ENCODE measurements at places on chromosomes 7 and 10.
A peak's percentile ranks its signal among the peaks of the same experiment; 100 is the strongest.

- no peak for DNase-seq
These were observed 27.5 kb upstream of the C10orf53 start for GRCh38 chr10:49651917-49652316.

- no peak for DNase-seq
These were observed 116.0 kb downstream of the KMT2E start for GRCh38 chr7:105130048-105130447.

DNA sequence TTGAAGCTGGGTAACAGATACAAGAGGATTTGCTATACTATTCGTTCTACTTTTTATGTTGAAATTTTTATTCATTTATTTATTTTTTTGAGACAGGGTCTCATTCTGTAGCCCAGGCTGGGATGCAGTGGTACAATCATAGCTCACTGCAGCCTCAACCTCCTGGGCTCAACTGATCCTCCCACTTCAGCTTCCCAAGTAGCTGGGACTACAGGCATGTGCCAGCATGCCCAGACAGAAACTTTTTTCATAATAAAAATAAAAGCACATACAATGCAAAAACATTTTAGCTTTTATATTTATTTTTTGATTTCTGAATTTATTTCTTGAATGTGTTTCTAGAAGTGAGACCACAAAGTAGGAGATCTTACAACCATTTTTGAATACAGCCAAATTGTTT is 71.2 kb downstream of the FANK1 start:
- no peak for DNase-seq

DNA sequence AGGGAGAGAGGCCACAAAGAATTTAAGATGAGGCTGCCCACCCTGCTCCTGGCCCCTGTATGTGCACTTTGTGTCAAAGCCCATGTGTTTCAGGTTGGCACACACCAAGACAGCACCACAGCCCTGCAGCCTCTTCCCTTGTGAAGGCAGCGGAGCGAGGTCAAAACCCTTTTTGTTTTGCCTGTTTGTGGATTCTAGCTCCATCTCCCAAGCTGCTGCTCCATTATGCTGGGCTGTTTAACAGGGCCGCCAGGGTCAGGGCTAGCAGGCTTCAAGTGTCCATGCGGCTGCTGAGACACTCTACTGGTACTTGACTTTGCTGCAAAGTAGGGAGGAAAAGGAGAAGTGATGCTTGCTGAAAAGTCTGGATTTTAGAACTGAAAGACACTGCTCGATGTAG is 142.3 kb upstream of the EFCAB10 start:
- no peak for DNase-seq

- DNase-seq: peak; percentile 11
These were observed 81.3 kb downstream of the VWDE start for GRCh38 chr7:12322284-12322902.

DNA sequence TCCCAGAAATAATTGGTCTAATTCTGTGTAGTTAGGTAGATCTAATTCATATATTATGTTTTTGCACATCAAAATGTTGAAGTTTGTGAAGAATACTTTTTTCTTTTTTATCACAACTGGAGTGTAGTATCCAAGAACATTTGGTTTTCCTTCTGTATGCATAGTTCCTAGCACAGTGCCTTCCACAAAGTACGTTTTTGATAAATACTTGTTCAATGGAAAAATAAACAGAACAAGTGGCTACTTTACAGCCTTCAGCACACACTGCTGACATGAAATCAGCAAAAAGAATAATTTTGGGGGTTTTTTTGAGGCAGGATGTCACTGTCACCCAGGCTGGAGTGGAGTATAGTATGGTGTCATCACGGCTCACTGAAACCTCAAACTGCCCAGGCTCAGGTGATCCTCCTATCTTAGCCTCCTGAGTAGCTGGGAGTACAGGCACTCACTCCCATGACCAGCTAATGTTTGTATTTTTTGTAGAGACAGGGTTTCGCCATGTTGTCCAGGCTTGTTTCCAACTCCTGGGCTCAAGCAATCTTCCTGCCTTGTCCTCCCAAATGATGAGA is 27.9 kb downstream of the TARP start:
- no peak for DNase-seq

DNA sequence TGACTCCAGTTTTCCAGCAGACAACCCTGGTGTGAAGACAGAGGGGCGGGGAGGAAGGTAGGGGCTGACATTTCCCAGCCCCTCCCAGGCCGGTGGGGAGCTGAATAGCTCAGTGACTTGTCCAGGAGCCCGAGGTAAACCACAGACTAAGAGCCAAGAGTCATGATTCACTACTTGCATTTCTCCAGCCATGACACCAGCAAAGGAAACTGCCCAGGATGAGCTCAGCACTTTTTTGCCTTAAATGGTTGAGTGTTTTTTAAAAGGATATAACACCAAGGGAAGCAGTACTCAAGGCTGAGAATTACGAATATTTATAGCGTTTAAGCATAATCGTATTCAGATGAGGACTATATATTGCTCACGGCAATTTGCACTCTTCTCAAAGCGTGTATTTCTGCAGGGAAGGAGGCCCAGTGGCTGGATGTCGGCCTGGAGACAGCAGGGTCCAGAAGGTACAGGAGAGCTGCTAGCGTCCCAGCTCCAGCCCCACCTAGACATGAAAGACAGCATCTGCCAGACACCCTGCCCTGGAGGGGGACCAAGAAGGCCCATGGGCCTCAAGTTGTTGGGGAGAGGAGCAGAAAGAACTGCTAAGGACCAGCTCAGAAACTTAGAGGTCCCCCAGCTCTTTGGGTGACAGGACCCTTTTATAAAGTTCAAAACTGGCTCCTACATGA is 141.4 kb downstream of the GRID1 start:
- no peak for DNase-seq

GRCh38 chr10:80472234-80473095 is 18.4 kb downstream of the TSPAN14 start:
- DNase-seq: no peak

GRCh38 chr7:2032876-2033407 is 199.8 kb downstream of the MAD1L1 start:
- no peak for DNase-seq

DNA sequence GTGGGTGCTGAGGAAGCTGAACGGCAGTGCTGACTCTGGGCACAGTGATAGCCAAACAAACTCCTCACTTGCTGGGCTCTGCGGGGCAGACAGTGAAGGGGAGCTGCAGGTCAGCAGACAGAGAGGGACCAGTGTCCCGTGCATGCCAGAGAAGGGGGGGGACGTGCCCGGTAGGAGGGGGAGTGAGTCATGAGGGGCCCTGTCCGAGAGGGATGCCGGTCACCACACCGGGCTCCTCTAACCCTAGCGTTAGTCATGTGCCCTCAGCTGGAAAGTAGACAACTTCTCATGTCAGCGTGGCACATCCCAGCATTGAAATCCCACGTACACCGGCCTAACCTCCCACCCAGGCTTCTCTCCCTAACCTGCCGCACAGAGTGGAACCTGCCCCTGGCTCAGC is 117.1 kb upstream of the DPP6 start:
- no peak for DNase-seq

All from COR-L47 (cell line).